ENCODE measurements at places on chromosomes 12 and 14. TPM values are rescaled to one million over a fixed set of nuclear protein-coding genes. Genes with fewer than 3 reads are reported as not detected.

GRCh38 chr12:127803545-127803944, 463.4 kb upstream of the TMEM132C start:
- no peak for DNase-seq

GRCh38 chr12:114579389-114579788, 104.6 kb downstream of the TBX3 start:
- DNase-seq, result no peak

- DNase-seq, result no peak
Observed at GRCh38 chr12:4289231-4289878, 15.8 kb downstream of the CCND2 start.

GRCh38 chr14:49516286-49516685, 69.9 kb downstream of the RPS29 start:
- DNase-seq, result no peak

GRCh38 chr14:47278233-47278842, 397.1 kb downstream of the MDGA2 start:
- no peak for DNase-seq

The TIMM9 gene
- total RNA-seq, result 32.0 TPM

DNA sequence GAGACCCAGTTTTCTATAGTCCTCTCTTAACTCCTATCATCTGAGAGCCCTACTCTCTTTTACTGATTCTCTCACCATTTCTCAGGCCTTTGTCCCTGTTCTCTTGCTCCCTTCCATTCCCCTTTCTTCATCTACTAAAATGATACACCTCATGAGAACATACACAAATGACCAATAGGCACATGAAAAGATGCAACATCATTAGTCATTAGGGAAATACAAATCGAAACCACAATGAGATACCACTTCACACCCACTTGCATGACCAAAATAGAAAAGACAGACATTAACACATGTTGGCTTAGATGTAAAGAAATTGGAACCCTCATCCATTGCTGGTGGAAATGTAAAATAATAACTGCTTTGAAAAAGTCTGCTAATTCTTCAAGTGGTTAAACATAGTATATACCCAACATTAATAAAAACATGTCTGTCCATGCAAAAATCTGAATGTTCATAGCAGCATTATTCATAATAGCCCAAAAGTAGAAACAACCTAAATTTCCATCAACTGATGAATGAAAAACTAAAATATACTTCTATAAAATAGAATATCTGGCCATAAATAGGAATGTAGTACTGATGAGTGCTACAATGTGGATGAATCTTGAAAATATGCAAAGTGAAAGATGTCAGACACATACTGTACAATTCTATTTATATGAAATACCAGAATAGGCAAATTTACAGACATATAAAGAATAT, 66.0 kb downstream of the DENND5B start:
- no peak for DNase-seq

The ETFBKMT gene
- 7.9 TPM for total RNA-seq

The CRIP2 gene
- 268 TPM for total RNA-seq

The GLIPR1L1 gene
- total RNA-seq, result not detected
